Activated T-cell treated with anti-CD3 and anti-CD28 coated beads, Interleukin-2, amount 50 U/mL, for 24 hours (primary cell): ENCODE measurements at places on chromosomes 7 and 10.

GRCh38 chr7:87218796-87219544, 562 bp downstream of the TMEM243 start:
- H3K4me3 ChIP-seq = peak overlapping the region; percentile 98
- peaks cover 49% of the 10 kb centered on the region for H3K4me1 ChIP-seq
- DNase-seq = no peak
- H3K36me3 ChIP-seq = peaks cover 53% of the 10 kb centered on the region

- no peak overlapping the region for H3K4me3 ChIP-seq
- H3K27me3 ChIP-seq = no peaks in the 10 kb centered on the region
- no peak for DNase-seq
- peak overlapping the region; percentile 76 for H3K27ac ChIP-seq
- H3K4me1 ChIP-seq = peaks cover 63% of the 10 kb centered on the region
Measured at GRCh38 chr7:105036217-105037168, 22.5 kb downstream of the KMT2E start.

GRCh38 chr7:43141091-43141490, 28.6 kb downstream of the HECW1 start:
- H3K27me3 ChIP-seq = peaks cover 60% of the 10 kb centered on the region
- H3K27ac ChIP-seq = no peak overlapping the region
- no peak overlapping the region for H3K4me3 ChIP-seq
- DNase-seq = no peak
- no peaks in the 10 kb centered on the region for H3K4me1 ChIP-seq
- H3K36me3 ChIP-seq = no peaks in the 10 kb centered on the region

DNA sequence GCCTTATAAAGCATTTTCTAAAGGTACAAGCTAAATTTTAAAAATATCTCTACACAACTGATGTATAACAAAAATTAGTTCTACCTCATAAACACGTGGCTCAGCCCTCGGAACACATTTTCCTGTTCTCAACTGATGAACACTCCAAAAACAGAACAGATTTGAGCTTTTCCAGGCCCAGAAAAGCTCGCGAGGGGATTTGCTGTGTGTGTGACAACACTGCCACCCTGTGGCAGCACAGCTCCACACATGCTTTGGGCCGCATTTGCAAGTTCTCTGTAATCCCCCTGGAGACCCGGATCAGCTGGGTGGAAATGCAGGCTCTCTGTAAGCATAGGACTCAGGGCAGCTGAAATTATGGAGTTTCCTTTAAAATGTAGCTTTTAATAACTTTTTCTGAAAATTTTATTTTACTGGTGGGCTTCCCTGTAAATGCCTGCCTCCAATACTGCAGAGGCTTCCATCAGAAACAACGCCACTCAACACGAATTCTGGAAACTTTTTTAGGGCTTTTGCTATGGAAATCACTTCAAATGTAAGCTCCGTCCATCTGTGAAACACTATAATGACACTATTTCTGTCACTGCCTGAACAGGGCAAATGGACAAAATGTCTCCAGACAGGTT, 155.5 kb downstream of the COBL start:
- H3K27ac ChIP-seq = no peak overlapping the region
- no peaks in the 10 kb centered on the region for H3K36me3 ChIP-seq
- H3K27me3 ChIP-seq = peaks cover 22% of the 10 kb centered on the region
- no peak overlapping the region for H3K4me3 ChIP-seq
- peak; percentile 69 for DNase-seq
- H3K4me1 ChIP-seq = peaks cover 9% of the 10 kb centered on the region

DNA sequence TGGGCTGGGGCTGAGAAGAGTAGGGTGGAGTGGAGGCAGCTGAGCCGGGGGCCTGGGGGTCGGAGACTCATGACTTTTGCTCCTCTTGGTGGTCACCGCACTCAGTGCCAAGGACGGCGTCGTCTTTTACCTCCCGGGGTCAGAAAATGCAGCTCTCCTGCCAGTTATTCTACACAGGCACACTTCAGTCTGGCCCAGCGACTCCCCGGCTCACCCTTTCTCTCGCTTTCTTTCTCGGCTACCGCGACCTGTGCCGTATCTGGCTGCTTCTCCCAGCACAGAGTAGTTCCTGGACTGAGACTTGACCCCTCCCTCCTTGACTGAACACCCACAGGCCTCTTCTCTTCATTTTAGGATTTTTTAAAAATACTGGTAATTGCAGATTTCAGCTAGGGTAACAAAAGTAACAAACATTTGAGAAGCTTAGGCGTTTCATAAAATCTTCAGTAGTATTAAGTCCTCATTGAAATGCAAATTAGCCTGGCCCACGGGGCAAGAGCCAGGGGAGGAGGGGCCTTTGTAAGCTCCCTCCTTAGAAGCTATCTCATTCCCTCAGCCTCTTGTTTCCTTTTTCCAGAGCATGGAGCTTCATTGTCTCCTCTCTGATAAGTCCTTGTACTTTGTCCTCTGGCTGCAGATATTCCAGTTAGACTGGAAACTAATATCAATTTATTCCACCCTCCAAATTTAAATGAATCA, 1.1 kb upstream of the PRLHR start:
- peaks cover 28% of the 10 kb centered on the region for H3K4me1 ChIP-seq
- no peak overlapping the region for H3K27ac ChIP-seq
- H3K4me3 ChIP-seq = no peak overlapping the region
- DNase-seq = no peak

- no peak overlapping the region for H3K4me3 ChIP-seq
- no peak overlapping the region for H3K27ac ChIP-seq
- DNase-seq = peak; percentile 61
- peaks cover 32% of the 10 kb centered on the region for H3K36me3 ChIP-seq
- H3K27me3 ChIP-seq = no peaks in the 10 kb centered on the region
- H3K4me1 ChIP-seq = peaks cover 16% of the 10 kb centered on the region
Measured at GRCh38 chr7:149883452-149883861, 9.7 kb downstream of the ATP6V0E2 start.

GRCh38 chr7:70589590-70589989, 542.4 kb upstream of the GALNT17 start:
- no peaks in the 10 kb centered on the region for H3K36me3 ChIP-seq
- no peak overlapping the region for H3K27ac ChIP-seq
- H3K4me3 ChIP-seq = no peak overlapping the region
- H3K4me1 ChIP-seq = peaks cover 1% of the 10 kb centered on the region
- DNase-seq = no peak
- H3K27me3 ChIP-seq = peaks cover 10% of the 10 kb centered on the region

- H3K4me3 ChIP-seq = no peak overlapping the region
- peaks cover 78% of the 10 kb centered on the region for H3K36me3 ChIP-seq
- DNase-seq = no peak
- peaks cover 75% of the 10 kb centered on the region for H3K4me1 ChIP-seq
- no peaks in the 10 kb centered on the region for H3K27me3 ChIP-seq
Measured at GRCh38 chr10:131920693-131921092, 19.9 kb downstream of the PPP2R2D start.

DNA sequence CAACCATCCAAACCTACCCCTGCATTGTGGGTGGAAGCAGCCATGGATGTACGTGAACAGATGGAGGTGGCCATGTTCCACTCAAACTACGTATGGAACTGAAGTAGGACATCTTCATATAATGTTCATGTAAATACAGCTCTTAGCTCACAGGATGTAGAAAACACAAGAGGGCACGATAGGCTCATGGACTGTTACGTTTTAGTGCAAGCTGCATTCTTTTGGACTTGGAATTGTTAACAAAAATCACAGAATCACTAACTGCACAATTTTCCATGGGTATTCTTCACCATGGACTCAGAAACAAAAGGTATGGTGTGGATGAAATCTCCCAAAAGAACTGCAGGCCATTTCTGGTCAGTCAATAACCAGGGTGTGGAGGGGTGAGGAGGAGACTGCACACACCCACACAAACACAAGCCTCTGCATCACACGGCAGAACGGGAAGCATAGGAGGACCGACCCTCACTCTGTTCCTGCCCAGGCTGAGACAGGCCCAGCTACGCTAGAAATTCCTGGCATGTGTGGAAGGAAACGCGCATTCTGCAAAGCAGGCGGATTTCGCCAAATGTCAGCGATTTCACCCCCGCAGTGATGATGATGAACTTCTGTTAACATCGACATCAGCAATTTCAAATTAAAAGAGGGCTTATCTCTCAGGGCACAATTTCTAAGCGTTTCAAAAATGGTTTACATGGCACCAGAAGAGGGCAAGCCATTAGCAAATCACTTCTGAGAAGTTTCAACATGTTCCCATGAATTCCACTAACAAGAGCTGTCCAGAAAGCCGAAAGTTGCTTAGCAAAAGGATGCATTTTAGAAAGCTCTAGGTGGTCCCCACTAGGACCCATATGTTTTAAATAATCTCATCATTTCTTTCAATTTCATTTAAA, 149.0 kb downstream of the TNS3 start:
- no peak overlapping the region for H3K27ac ChIP-seq
- no peak for DNase-seq
- no peak overlapping the region for H3K4me3 ChIP-seq
- no peaks in the 10 kb centered on the region for H3K27me3 ChIP-seq

DNA sequence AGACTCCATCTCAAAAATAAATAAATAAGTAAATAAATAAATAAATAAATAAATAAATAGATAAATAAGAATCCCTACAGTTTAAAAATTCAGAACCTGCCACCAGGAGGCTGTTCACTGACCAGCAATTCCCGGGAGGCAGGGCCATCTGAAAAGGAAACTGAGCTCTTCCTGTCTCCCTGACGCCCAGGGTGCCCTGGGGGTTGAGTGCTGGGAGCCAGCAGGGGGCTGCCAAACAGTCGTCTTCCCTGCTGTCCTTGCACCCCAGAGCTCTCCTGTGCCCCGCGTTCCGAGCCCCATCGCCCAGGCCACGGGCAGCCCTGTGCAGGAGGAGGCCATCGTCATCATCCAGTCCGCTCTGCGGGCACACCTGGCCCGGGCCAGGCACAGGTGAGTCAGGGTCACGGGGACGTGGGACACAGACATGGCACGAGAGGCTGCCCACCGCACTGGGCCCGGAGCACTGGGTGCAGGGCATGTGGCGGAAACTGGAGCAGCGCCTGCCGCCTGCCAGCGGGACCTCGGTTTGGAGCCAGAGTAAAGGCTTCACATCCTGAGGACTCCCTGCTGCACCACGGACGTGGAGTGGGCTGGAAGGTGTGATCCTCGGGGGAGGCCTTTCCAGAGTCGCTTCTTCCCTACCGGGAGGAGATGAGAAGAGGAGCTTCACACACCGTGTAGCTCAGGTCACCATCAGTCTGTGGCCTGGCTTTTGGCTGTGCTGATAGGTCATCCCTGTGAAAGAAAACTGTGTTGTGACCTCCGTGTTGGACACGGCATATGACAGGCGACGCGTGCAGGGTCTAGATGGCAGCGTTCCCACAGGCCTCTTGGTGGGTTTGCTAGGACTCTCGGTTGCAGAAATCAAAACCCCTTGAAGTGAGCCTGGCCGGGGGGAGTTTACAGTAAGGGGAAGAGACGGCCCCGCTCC, 25.9 kb upstream of the TTYH3 start:
- H3K27me3 ChIP-seq = no peaks in the 10 kb centered on the region
- H3K4me3 ChIP-seq = no peak overlapping the region
- peaks cover 8% of the 10 kb centered on the region for H3K36me3 ChIP-seq
- H3K4me1 ChIP-seq = peaks cover 5% of the 10 kb centered on the region
- no peak overlapping the region for H3K27ac ChIP-seq

GRCh38 chr7:130309986-130310385, 17.0 kb downstream of the CPA4 start:
- H3K4me3 ChIP-seq = no peak overlapping the region
- no peak for DNase-seq
- H3K27ac ChIP-seq = no peak overlapping the region
- peaks cover 4% of the 10 kb centered on the region for H3K27me3 ChIP-seq
- H3K4me1 ChIP-seq = peaks cover 10% of the 10 kb centered on the region
- H3K36me3 ChIP-seq = no peaks in the 10 kb centered on the region

DNA sequence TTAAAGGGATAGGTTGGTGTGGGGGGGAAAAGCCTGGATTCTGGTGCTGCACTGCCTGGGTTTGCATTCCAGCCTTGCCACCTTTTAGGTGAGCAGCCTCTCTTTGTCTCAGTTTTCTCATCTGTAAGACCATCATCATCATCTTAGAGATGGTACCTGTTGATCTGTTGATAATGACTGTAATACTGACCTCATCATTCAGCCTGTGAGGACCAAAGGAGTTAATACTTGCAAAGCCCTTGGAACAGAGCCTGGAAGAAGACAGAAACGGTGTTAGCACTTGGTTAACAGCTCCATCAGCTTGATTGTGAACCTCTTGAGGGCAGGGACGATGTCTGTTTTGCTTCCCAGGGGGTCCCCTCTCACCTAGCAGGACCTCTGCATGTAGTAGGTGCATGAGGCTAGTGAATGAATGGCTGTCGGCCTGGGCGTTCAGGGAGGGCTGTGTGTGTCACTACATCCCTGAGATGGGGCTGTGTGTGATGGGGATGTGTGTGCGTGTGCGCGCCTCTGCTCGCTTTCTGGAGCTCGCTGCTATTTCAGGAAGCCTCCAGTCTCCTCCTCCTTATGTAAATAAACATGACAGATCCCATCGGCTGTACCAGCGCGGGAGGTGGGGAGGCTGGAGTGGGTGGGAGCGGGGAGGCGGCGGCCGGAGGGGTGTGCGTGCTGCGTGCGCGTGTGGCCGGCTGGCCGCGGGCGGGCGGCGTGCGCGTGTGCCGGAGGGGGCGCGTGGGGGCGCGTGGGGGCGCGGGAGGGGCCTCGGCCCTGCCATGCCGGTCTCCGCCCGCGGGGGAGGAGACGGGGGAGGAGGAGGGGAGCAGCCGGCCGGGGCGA, 61.2 kb downstream of the NEURL1 start:
- no peaks in the 10 kb centered on the region for H3K36me3 ChIP-seq
- H3K27ac ChIP-seq = no peak overlapping the region
- H3K4me1 ChIP-seq = peaks cover 20% of the 10 kb centered on the region
- peak overlapping the region; percentile 69 for H3K4me3 ChIP-seq
- DNase-seq = peak; percentile 38
- H3K27me3 ChIP-seq = peaks cover 57% of the 10 kb centered on the region

- H3K27me3 ChIP-seq = no peaks in the 10 kb centered on the region
- DNase-seq = no peak
- H3K4me3 ChIP-seq = no peak overlapping the region
Measured at GRCh38 chr7:135091717-135092116, 56.2 kb upstream of the TMEM140 start.

DNA sequence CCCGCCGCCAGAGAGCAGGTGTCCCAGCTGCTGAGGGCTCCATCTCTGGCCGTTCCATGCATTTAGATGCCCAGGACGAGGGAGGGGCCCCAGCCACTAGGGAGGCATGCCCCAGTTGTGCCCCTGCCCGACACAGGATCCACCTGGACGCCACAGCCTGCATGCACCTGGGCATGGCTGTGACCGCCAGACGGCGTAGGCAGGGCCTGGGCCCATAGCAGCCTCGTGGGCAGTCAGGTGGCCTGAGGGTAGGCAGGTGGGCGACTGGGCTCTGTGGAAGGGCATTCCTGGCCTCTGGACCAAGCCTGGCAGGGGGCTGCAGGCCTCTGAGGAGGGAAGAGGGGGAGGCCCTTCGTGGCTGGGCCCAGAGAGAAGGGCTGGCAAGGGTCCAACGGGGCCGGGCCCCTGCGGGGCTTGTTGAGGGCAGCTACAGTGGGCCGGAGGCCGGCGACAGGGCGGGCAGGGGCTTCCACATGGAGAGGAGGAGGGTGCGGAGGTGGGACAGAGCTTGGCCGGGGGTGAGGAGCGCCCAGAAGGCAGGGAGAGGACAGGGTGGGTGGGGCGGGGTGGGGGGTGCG, 76.0 kb upstream of the NKX6-2 start:
- H3K27ac ChIP-seq = no peak overlapping the region
- H3K4me3 ChIP-seq = no peak overlapping the region
- no peaks in the 10 kb centered on the region for H3K36me3 ChIP-seq
- peaks cover 9% of the 10 kb centered on the region for H3K4me1 ChIP-seq
- DNase-seq = peak; percentile 16

GRCh38 chr10:61662794-61663259, at the start of gene CABCOCO1:
Gene CABCOCO1, plus strand, starts transcription at chr10:61662929. Its CDS starts 44 bp downstream, at chr10:61662973.
- H3K4me3 ChIP-seq = no peak within 1 kb of the TSS
- H3K36me3 ChIP-seq = no peaks in the 10 kb centered on the region
